Dermis blood vessel endothelial cell (primary cell): ENCODE measurements at places on chromosomes 2 and 18. TPM values are rescaled to one million over a fixed set of nuclear protein-coding genes. Genes with fewer than 3 reads are reported as not detected.
A peak's percentile ranks its signal among the peaks of the same experiment; 100 is the strongest.

GRCh38 chr2:172119089-172119488, 16.4 kb upstream of the DLX2 start:
- peak; percentile 37 for DNase-seq

GRCh38 chr2:43542285-43542933, 53.4 kb downstream of the THADA start:
- peak; percentile 69 for DNase-seq

GRCh38 chr2:78145997-78146722, 624.0 kb upstream of the LRRTM4 start:
- DNase-seq: no peak

GRCh38 chr2:892401-892800, 58.2 kb upstream of the SNTG2 start:
- DNase-seq: no peak

DNA sequence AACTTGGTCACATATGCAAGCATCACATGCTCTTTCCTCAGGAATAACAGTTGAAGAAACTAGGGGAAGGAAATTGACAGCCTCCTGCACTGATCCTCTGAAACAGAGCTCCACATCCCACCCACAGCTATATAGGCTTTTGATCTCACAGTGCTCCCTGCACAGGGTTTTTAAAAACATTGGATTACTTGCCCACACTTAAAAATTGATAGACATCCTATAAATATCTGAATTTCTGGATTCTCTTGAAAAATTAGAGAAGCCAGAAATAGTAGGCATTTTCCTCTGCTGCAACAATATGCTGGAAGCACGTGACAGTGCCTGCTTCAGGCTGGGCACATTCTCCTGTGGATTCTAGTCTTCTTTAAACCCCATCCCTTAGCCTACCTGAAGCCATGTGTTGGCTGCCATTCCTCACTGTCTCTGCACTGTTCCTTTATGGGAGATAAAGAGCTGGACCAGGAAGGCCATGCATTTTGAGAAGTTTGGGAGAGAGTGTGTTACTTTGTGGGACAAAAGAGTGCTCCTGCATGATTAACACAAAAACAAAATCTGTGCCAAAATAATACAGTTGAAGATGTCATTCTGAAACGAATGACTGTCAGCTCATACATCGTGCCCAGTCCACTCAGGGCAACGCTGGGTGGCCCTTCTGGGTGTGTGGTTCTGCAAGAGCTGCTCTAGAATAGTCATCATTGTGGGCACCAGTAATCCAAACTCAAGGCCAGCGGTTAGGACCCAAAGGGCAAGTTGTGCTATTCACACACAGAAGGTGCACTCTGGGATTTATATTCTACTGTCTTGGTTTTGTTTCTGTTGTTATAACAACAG, 59.8 kb downstream of the GYPC start:
- no peak for DNase-seq

FKBP7 gene
- total RNA-seq: 14.0 and 16.2 TPM in 2 replicates

DNA sequence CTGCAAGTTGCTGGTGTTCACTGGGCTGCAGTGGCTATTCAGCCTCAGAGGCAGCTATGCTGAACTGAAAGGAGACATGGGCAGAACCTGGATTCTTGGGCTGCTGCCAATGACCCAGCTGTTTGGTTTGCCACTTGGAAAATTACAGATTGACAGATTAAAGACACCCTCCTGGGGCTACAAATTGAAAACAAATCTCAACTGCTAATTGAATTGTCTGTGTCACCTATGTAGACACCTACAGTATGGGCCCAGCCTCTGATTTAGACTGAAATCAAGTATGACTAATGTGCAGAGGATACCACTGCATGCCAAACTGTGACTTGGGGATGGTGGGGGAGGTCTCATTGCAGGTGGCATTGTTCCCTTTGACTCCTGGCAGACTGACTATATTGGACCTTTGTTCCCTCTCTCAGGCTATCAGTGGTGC, 42.8 kb downstream of the ITSN2 start:
- DNase-seq: peak; percentile 48

VWA3B gene
- total RNA-seq: not detected in 2 replicates

GRCh38 chr2:59733567-59733930, 819.9 kb downstream of the BCL11A start:
- no peak for DNase-seq

RPL37A gene
- 1,015 and 1,508 TPM in 2 replicates for total RNA-seq
